ENCODE measurements at places on chromosomes 1 and 21.

DNA sequence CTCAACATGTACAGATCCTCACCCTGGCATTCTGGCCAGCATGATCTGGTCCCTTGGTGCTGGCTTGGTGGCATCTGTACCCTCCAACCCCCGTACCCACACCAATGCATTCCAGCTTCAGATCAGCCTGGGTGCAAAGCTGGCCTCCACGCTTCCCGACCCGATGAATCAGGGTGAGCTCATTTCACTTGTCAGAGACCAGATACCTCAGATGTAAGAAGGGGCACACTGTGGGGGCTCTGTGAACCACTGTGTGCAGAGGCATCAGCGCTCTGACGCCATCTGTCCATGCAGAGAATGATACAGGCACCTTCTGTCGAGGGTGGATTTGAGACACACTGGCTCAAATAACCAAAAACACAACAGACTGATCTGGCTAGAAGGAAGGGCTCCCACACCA is 76.6 kb downstream of the DMRTB1 start:
- DNase-seq: no peak

GRCh38 chr1:85179522-85179921 is 21.3 kb downstream of the SYDE2 start:
- DNase-seq: no peak

GRCh38 chr1:186735463-186735862 is 55.2 kb upstream of the PTGS2 start:
- DNase-seq: no peak

DNA sequence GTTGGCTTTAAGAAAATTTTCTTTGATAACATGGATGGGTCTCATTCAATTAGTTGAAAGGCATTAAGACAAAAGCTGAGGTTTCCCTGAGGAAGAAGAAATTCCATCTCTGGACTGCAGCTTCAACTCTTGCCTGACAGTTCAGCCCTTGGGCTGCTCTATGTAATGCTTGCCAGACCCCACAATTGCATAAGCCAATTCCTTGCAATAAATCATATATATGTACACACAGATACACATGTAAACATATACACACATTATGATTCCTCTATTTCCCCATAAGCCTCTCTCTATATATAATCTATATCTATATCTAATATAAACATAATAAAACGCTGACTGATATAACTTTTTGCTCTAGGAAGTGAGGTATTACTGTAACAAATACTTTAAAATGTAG is 301.5 kb upstream of the PRMT6 start:
- no peak for DNase-seq

GRCh38 chr1:15008783-15009729 is 144.5 kb upstream of the TMEM51 start:
- no peak for DNase-seq

- DNase-seq: no peak
Measured at GRCh38 chr21:34579411-34579810, 35.5 kb downstream of the RCAN1 start.

DNA sequence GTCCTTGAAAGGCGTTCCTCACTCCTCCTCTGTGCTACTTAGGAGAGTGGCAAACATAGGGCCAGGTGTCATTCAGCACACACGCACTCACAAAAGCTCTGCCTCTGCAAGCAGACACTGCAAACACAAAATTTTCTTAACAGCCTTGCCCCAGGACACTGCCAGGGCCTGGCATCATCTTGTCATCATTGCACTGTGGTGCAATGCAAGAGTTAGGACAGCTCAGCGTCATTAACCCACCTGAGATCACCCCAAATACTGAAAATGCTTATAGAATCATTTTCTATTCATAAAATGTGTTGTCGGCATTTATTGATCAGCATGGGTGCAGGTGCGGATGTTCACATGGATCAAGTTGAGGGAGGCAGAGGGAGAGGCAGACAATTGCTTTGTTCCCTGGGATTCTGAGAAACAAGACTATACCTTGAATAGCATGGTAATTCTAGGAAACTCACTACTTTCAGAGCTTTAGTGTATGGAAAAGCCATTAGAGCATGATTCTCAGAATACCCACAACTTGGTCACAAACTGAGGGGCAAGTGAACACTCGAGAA is 3.0 kb downstream of the ADAM30 start:
- DNase-seq: no peak

Measured in activated naive CD4-positive, alpha-beta T cell (primary cell).